ENCODE measurements at places on chromosomes 2 and 18. TPM values are rescaled to one million over a fixed set of nuclear protein-coding genes. Genes with fewer than 3 reads are reported as not detected.
A peak's percentile ranks its signal among the peaks of the same experiment; 100 is the strongest.

DNA sequence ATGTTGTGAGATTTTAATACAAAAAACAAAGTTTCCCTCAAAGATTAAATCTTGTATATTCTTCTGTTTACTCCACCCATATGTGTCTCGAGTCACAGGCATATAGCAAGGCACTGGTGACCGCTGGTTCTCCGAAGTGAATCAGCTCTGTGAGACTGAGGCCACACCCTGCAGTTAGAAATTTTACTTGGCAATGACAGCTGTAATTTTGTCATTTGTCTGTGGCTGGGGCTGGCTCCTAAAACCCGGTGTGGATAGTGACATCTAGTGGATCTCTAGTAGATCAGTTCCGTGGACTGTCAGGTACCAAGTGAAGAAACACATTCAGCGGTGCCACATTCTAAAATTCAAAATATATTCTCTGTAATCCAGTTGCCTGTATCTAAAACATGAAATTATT, 278.0 kb downstream of the NEDD4L start:
- DNase-seq: peak; percentile 11

DNA sequence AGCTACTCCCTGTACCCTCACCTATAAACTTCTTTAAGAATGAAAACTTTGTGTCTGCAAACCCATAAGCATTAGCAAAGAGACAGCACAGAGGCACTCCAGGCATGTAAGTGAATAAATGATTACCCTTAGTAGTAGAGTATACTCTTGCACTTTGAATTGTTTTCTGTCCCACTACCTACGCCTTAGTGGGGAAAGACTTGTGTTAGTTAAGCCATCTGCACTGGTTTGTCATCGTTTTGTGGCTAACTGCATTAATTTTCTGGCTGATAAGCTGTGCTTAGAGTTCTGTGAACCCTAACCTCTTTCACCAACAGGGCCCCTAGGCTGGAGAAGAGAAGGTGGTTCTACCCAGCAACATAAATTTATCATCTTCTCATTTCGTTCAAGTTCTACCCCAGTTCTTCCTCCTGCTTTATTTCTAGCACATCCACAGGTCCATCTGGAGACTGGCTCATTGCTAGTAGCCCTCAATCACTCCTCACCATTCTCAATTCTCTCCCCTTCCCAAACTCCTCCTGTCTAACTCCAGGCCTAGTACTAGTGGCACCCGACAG, 710 bp downstream of the LMAN2L start:
- no peak for DNase-seq

GRCh38 chr2:176817061-176817565, 395.5 kb upstream of the HNRNPA3 start:
- DNase-seq: peak; percentile 15

DNA sequence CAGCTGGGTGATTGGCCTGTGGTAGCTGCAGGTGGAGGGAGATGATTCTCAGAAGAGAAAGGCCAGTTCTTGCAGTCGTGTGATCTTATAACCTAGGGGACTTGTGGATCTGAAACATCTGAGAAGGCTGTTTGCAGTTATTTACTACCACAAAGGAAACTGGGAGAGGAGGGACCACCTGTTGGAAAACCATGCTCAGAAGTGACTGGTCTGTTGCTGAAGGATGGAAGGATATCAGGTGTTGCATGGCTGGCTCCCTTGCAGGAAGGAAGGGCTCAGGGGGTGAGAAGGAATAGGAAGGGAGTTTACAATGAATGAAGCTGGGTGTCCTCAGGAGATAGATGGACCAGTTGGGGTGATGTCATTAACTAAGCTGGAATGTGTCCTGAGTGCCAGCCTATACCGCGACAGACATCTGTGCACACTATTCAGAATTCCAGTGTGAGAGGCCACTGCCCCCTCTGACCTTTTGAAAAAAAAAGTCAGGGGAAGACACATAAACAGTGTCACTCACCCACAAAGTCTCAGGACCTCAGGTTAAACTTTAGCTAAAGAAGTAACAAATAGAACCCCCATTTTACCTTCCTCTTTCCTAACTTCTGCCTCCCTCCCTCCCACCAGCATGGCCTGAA, 17.5 kb downstream of the IGFBP2 start:
- no peak for DNase-seq

DNA sequence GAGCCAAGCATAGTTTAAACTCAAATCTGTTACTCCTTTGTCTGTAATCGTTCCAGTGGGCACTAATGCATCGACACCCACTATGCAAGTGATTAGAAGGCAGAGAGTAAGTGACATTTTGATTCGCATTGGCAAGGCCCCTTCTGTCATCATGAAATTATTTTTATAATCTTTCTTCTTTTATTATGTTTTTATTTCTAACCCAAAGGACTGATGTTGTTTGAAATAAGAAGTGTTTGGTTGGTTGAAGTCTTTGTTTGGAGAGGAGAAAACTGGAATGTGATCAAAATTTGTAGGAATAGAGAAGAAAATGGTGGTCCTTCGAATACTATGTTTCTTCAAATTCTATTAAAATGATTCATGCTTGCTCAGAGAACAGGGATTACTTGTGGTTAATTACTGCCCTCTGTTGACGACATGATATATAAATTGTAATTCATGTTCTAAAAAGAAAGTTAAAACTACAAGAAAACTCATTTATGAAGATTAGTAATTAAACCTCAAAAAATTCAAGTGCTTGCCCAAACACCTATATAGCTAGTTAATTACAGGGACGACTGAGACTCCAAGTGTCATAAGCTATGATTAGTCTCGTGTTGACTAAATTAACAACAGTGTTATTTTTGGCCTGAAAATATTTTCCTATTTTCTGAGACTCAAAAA, 26.4 kb upstream of the TFPI start:
- peak; percentile 18 for DNase-seq

- no peak for DNase-seq
These were observed 80.3 kb downstream of the SLC4A3 start for GRCh38 chr2:219707496-219708285.

DNA sequence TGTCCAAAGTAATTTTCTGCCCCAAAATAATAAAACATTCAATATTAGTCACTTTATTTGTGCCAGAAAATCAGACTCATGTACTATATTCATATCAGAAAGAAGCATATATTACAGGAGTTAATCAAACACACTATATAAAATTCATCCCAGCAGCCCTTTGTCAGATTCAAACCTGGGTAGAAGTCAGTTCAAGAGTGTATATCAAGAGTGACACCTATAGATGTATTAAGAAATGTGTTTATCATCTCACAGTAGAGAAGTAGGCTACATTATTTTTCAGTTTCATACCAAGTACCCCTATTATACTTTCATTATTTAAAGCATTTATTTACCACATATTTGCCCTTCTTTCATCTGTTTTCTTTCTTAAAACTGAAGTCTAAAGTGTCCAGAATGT, 193.2 kb upstream of the DDX18 start:
- DNase-seq: no peak

GRCh38 chr2:105432749-105433148, 33.9 kb upstream of the FHL2 start:
- no peak for DNase-seq

DNA sequence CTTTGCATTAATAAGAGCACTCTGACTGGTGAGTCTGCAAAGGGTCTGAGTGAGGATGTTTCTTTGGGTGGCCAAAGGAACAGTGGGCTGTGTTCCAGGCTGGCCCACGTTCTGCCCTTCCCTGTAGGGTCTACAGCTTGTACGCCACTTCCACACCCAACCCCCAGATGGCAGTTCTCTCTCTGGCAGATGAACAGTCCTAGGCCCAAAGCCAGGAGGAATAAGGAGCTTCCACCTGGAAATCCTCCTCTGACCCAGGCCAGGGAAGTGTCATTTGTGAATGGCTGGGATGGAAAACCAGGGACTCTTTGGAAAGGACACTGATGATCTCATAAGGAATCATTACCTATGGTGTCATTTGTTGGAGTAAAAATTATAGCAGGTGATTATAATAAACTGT, 6.6 kb downstream of the OTOF start:
- no peak for DNase-seq

DNA sequence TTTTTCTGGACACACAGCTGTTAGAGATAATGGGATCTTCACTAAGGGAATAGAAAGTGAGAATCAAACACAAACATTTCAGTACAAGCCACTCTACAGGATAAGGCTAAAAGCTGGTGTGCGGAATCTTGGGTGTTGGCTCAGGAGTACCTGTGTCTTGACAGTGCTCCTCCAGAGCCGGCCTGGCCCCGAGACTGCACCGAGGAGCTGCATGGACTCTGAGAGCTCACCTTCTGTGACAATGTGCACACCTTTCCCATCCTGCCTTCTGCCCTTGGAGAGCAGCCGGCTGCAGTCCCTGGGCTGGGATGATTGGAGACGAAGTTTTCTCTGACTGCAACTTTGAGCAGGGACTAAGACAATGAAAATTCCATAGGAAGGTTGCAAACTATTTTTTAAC, 89.1 kb downstream of the TMEM182 start:
- no peak for DNase-seq

GRCh38 chr2:74418312-74418711, 3.1 kb downstream of the C2orf81 start:
- no peak for DNase-seq

DNA sequence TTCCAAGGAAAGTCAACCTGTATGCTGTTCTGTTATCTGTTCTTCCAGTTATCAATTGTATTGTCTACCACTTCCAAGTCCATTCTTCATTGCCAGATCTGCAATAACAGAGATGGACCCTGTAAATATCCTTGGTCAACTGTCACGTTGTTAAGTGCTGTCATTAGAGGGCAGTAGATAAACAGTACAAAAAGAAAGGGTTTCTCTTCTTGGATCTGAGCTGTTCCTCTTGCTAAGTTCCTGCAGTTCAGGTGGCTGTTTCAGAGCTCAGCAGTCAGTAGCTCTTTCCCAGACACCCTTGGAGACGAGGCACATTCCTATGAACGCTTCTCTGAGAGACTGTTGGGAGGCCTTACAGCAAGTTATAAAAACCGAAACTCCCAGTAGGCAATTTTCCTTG, 957.1 kb upstream of the CHAC2 start:
- no peak for DNase-seq

DNA sequence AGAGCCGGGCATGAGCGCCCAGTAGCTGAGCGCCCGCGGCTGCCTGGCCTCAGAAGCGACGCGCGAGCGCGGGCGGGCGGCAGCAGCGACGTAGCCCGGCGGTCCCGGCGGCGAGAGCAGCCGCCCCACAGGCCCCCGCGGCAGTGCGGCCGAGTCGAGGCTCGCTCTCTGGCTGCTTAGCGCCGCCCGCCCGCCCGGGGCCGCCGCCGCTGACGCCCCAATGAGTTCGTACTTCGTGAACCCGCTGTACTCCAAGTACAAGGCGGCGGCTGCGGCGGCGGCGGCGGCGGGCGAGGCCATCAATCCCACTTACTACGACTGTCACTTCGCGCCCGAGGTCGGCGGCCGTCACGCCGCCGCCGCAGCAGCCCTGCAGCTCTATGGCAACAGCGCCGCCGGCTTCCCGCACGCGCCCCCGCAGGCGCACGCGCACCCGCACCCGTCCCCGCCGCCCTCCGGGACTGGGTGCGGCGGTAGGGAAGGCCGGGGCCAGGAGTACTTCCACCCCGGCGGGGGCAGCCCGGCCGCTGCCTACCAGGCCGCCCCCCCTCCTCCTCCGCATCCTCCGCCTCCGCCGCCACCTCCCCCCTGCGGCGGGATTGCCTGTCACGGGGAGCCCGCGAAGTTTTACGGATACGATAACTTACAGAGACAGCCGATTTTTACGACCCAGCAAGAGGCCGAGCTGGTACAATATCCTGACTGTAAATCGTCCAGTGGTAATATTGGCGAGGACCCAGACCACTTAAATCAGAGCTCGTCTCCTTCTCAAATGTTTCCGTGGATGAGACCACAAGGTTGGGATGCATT, 847 bp downstream of the HOXD8 start:
- DNase-seq: no peak

- DNase-seq: no peak
These were observed 71.1 kb upstream of the DSC1 start for GRCh38 chr18:31233621-31234275.

DNA sequence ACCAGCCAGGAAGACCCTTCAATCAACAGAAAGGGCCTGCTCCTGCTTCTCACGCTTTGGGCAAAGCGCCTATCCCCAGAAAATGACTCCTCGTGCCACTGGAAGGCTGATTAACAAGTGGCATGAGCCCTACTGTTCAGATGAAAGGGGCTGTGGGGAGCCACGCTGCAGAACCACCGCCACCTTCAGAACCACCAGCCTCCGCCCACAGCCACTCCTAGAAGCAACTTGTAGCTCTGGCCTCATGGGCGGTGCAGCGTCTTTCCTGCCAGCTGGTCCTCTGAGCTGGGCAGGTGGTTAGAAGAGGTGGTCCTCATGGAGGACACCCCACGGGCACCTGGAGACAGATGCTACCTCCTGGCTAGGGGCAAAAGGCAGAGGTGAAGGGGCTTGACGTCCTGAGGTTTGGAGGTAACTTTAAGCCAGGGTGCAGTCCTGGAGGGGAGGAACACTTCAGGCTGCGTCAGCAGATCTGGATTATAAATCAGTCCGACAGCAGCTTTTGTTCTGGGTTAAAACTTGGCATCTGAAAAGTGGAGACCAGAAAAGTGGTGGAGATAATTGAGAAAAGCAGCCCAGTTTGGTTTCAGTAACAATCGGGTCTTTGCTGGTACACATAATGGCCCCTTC, 861 bp upstream of the SEMA4C start:
- no peak for DNase-seq

DNA sequence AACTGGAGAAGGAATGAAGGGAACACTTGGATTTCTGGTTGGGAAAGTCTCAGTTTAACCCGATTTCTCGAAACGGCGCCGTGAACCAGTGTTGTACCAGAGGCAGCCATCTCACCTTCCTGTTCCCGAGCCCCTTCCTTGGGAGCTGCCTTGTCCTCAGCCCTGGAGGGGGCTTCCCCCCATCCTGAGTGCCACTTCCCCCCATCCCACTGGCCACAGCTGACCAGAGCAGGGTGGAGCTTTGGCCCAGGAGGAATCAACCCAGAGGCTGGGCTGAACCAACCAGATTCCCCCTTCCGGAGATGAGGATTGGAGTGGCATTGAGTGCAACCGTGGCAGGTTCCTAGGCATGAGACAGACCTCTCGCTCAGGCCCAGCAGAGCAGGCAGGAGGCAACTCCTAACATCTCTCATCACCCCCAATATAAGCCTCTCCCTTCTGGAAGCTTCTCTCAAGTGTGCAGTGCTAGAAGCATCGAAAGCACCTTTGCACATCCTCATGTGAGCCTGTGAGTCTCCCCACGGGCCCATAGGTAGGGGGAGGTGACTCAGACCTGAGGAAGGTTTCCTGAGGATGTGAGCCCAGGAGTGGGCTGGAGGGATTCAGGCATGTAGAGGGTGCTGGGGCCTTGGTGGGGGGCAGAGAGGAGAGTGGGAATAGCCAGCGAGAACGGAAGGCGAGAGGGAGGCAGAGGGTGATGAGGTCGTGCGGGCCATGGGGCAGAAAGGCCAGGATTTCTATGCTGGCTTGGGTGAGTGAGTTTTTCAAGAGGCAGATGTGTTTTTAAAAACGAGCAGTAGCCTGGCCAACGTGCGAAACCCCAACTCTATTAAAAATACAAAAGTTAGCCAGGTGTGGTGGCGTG, 11.9 kb downstream of the NGEF start:
- no peak for DNase-seq

GRCh38 chr2:43130548-43130875, 95.9 kb downstream of the ZFP36L2 start:
- no peak for DNase-seq

Gene SERPINB10
- total RNA-seq: not detected

Gene ABCB6
- total RNA-seq: 8.4 TPM

Gene MOGAT1
- not detected for total RNA-seq

Gene ENOSF1
- 47.0 TPM for total RNA-seq

Gene RAPGEF4
- total RNA-seq: 0.55 TPM

Gene PSMG2
- 98.8 TPM for total RNA-seq

Data from OCI-LY7 (cell line).